ENCODE measurements at places on chromosomes 5 and 9.

DNA sequence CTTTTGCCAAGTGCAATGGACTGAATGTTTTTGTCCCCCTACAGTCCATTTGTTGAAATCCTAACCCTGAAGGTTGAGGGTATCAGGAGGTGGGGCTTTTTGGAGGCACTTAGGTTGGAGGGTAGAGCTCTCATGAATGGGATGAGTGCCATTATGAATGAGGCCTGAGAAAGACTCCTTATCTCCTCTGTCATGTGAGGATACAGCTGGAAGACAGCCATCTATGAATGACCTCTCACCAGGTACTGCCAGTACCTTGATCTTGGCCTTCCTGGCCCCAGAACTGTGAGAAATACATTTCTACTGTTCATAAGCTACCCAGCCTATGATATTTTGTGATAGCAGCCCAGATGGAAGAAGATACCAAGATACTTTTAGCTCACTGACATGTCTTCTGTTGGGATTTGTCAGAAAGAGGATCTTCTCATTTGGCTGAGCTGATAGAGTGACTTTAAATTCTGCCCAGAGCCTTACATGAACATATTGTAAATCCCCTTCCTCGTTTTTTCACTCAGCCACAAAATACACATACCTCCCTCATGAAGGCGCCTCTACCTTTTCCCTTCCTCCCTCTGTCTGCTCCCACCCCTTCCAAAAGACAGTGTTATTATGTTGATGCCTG lies 256.4 kb downstream of the PDZD2 start:
- no peak for DNase-seq

- DNase-seq: no peak
Measured at GRCh38 chr9:135520916-135521607, at the start of gene LCN1. TSS of gene LCN1 (plus strand) at chr9:135521440. CDS start at chr9:135521498, 58 bp downstream.

DNA sequence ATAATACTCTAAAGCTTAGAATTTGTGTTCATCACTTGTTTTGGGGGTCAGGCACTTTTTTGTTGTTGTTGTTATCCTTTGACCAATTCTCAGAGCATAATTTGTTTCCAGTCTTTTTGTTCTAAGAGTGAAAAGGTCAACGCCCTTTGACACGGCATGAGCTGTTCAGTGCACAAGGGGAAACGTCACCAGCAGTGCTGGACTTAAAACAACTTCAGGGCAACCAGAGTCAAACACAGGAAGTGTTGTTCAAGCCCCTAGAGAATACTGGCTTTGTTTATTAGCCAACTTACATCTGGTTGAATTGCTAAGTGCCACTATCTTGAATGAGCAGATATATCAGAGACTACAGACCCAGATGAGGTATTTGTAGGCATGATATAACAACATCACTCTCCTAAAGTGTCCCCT lies 368.9 kb downstream of the TMEM161B start:
- DNase-seq: no peak

- no peak for DNase-seq
Measured at GRCh38 chr5:124956471-124957029, 210.1 kb upstream of the ZNF608 start.

GRCh38 chr9:38026021-38026809 lies 42.8 kb downstream of the SHB start:
- peak; percentile 99 for DNase-seq

DNA sequence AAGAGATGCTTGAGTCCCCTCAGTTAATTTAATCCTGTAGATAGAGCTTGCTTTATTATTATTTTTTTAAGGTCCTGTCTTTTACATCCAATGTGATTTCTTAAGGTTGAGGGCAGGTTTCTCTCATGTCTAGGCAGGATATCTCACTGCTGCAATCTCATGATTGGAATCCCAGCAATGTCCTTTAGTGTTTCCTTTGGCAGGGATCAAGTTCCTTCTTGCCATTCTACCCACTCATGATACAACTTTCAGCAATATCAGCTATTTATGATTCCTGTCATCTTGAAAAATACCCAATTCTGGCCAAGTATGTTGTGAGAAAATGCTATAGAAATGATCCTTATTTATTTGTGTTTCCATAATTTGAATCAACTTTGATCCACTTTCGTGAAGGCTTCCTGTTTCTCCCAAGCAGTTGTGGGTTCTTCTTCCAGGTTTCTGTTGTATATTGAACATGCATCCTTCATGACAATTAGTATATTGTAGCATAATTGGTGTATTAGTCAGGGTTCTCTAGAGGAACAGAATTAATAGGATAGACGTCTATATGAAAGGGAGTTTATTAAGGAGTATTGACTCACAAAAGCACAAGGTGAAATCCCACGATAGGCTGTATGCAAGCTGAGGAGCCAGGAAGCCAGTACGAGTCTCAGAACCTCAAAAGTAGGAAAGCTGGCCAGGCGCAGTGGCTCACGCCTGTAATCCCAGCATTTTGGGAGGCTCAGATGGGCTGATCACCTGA lies 18.4 kb upstream of the VPS13A start:
- peak; percentile 61 for DNase-seq

DNA sequence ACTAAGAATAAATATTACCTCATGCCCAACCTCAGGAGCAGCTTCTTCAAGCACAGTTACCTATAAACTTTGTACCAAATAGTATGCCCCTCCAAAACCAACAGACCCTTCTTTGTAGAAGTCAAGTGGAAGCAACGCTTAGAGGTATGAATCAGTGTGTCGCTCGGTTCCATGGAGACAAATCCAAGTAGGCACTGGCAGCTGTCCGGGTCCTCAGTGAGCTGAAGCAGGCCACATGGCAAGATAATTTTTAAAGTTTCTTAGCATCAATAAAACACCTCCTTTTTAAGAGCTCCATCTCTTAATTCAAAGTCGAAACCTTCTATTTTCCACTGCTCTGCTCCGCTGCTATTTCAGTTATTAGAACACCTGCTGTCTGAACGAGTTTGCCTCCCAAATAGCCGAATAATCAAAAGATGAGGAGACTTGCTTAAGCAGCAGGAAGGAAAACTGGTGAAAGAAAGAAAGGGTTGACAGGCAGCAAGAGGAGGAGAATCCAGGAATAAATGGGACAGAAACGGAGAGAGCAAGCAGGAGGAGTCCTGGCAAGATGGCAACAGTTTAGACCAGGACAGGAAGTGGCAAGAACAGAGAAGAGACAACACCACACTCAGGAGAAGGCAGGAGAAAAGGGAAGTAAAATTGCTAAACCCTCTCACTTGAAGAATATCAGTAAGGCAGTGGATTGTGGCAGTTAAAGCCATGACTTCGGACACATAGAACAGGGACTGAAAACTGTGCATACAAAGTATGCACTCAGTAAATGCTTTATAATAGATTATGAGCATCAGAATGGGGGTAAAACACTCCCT lies 65.0 kb downstream of the PPP2R2B start:
- no peak for DNase-seq

GRCh38 chr5:50653946-50654345 lies 12.5 kb upstream of the PARP8 start:
- no peak for DNase-seq

- peak; percentile 23 for DNase-seq
Measured at GRCh38 chr9:70835323-70835722, 286.1 kb downstream of the TRPM3 start.

- no peak for DNase-seq
Measured at GRCh38 chr9:114469091-114469853, 36.0 kb downstream of the WHRN start.

- DNase-seq: no peak
Measured at GRCh38 chr5:110908848-110909247, 162.7 kb upstream of the TSLP start.

- DNase-seq: peak; percentile 66
Measured at GRCh38 chr5:128038643-128039042, 44.9 kb upstream of the SLC12A2 start.

- peak; percentile 27 for DNase-seq
Measured at GRCh38 chr5:34045023-34045422, 2.0 kb upstream of the C1QTNF3 start.

DNA sequence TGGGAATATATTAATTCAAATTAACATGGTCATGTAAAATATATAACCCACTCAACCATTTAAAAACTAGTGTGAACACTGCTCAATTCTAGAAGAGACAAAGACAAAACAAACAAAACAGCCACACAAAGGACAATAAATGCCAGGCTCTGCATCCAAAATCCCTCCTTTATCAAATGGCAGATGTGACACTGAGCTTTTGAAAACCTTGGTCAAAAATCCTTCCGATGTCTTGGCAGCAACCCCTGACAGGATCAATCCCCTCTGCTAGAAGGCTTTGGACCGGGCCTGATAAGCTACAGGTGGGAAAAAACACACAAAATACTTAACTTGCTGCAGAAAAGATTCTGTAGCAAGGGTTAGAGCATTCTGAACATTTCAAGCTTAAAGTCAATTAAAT lies 61.5 kb downstream of the ZFR start:
- no peak for DNase-seq

DNA sequence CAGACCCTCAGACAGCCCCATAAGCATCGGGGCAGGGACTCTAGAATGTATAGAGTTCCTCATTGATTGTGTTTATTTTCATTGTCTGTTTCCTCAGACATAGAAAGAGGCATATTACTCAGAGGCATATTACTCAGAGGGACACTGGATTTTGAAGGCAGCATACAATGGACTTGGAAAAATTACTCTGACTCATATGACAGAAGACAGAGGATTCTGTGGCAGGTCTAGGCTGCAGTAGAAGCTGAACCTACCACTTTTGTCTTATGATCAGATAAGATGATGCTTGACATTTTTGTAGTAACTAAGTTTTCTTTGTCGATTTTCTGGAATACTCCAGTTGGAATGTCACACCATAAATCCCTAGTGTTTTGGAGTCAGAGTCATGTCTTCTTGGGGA lies 105.2 kb downstream of the ST8SIA4 start:
- DNase-seq: peak; percentile 6

DNA sequence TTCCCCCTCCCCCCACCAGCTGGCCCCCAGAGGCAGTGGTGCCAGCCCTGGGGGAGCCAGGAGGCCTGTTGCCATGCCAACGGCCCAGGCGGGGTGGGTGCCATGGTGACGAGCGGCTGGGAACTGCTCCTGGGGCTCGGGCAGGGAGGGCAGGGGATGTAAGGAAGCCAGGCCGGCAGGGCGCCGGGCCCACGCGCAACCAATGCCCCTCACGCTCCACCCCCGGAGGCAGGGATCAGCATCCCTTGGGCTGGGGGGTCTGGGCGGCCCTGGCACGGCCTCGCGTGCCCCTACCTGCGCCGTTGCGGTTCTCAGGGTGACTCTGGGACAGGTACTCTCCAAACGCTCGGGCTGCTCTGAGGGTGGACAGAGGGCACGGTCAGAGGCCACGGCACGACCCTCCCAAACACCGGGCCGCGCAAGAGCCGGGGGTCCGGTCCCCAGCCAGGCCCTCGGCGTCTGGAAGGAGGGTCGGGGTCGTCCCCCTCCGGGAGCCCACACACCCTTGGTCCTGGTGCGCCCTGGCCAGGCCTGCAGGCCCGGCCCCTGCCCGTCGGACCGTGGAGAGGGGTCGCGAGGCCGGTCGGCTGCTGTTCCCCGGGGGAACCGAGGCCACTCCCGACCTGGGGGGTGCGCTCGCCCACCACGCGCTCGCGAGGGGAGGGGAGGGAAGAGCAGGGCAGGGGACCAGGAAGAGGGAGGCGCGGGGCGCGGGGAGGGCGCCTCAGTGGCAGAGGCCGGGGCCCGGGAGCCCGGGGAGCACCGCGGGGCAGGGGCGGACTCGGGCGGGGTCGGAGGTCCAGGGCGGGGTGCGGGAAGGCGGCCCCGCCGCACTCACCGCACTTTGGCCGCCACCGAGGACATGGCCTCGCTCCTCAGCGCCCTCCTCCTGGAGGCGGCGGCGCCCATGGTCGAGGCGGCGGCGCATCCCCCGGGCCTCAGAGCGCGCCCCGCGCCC lies 661 bp downstream of the NSMF start:
- DNase-seq: peak; percentile 36

DNA sequence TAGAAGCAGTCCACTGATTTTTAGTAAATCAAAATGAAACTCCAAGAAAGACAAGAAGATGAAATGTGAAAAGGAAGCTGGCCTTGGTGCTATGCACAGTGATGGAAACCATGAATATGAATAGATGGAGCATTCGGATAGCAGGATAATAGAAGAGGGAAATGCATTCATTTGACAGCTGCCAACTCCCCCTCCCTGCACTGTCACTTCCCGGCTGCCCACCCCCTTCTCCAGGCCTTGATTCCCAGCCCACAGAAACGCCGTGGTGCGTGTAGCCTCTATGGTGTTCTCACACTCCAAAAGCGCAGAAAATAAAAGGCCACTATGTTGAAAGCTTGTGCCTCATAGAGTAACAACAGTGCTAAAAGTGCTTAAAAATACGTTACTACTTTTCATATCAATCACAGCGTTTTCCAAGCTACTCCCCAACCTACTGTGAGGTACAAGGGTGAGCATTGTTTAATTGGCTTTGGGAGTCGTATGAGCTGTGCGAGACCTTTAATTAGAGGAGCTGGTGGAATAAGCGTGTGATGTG lies 26.1 kb upstream of the IFNK start:
- no peak for DNase-seq

DNA sequence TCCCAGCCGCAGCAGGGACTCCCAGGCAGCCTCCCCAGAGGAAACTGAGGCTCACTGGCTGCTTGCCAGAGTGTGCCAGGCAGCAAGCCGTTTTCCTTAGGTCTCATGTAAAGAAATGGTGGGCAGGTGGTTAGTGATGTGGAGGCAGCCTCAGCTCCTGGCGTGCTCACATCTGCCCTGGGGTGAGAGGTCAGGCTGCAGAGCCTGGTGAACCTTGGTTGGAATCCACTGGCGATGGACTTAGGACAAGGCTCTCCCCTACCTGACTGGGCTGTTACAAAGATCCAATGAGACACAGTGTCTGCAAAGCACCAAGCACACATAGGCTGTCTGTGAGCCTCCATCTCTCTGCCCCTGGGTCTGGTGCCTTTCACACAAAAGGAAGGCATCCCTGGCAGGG lies 30.9 kb downstream of the LHX6 start:
- no peak for DNase-seq

DNA sequence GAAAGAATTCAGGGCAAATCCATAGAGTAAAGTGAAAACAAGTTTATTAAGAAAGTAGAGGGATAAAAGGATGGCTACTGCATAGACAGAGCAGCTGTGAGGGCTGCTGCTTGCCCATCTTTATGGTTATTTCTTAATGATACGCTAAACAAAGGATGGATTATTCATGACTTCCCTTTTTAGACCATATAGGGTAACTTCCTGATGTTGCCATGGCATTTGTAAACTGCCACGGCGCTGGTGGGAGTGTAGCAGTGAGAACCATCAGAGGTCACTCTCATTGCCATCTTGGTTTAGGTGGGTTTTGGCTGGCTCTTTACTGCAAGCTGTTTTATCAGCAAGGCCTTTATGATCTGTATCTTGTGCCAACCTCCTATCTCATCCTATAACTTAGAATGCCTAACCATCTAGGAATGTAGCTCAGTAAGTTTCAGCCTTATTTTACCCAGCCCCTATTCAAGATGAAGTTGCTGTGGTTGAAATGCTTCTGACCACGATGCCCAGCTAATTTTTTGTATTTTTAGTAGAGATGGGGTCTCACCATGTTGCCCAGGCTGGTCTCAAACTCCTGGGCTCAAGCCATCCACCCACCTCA lies 42.1 kb downstream of the RFK start:
- no peak for DNase-seq

GRCh38 chr9:87405677-87406542 lies 91.8 kb upstream of the DAPK1 start:
- DNase-seq: no peak
